CD8-positive, alpha-beta memory T cell (primary cell): ENCODE measurements at places on chromosomes 4 and X. TPM values are rescaled to one million over a fixed set of nuclear protein-coding genes. Genes with fewer than 3 reads are reported as not detected.

GRCh38 chrX:38859602-38860001, 58.3 kb downstream of the MID1IP1 start:
- no peak overlapping the region for H3K4me3 ChIP-seq
- H3K27ac ChIP-seq = no peak overlapping the region
- no peaks in the 10 kb centered on the region for H3K27me3 ChIP-seq
- no peaks in the 10 kb centered on the region for H3K36me3 ChIP-seq
- DNase-seq = no peak

DNA sequence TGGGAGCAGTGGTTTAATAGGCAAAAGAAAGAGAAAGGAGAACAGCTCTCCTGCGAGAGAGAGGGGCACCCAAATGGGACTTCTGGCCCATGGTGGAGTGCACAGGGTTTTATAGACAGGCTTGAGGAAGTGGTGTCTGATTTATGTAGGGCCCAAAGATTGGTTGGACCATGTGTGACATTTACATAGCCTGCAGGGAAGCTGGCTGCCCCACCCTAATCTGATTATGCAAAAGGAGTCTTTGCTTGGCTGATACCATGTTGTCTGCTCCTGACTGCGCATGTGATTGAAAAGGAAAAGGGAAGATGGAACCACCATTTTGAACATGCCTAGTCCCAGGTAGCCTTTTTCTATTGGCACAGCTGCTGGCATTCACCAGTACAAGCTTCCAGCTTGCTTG, 100.0 kb upstream of the DIPK2B start:
- no peaks in the 10 kb centered on the region for H3K36me3 ChIP-seq
- H3K27ac ChIP-seq = no peak overlapping the region
- no peaks in the 10 kb centered on the region for H3K27me3 ChIP-seq
- H3K4me1 ChIP-seq = no peaks in the 10 kb centered on the region
- H3K4me3 ChIP-seq = no peak overlapping the region

GRCh38 chr4:141455651-141456050, 180.7 kb upstream of the IL15 start:
- no peak for DNase-seq
- H3K27me3 ChIP-seq = no peaks in the 10 kb centered on the region
- H3K36me3 ChIP-seq = no peaks in the 10 kb centered on the region
- H3K27ac ChIP-seq = no peak overlapping the region
- H3K4me3 ChIP-seq = no peak overlapping the region

- peaks cover 32% of the 10 kb centered on the region for H3K36me3 ChIP-seq
- DNase-seq = no peak
- no peaks in the 10 kb centered on the region for H3K27me3 ChIP-seq
- no peaks in the 10 kb centered on the region for H3K4me1 ChIP-seq
- no peak overlapping the region for H3K27ac ChIP-seq
- no peak overlapping the region for H3K4me3 ChIP-seq
Observed at GRCh38 chr4:2886161-2886560, 42.5 kb downstream of the ADD1 start.

DNA sequence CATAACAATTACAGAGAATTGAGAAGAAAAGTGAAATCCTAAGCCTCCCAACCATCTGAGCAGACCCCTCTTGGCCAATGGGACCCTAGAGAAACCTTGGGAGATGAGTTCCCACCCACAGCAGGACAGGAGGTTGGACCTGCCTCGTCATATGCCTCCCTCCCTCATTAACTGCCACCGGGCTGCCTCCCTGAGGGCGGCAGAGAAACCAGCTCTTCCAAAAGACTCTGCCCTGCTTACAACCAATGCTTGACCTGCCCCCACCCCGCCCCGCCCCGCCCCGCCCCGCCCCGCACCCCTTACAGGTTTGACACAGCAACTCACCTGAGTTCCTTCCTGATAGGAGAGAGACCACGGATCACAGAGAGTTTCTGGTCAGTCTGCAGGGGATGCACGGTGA, 86.1 kb downstream of the ADRA2C start:
- DNase-seq = no peak

DNA sequence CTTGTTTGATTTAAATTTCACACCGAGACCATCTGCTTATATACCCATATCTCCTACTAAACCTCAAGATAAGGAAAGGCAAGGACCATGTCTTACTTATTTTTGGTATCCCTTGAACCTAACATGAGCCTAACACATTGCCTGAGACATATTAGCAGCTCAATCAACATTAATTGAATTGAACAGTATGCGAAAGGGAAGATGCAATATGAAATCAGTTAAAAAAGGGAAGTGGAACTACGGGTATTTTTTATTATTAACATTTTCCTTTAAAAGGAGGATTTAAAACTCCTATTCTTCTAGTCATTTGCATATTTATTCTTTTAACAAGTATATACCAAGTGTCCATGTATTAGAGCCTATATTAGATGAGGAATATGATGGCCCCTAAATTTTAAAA, 197.0 kb downstream of the CAMK2D start:
- no peak overlapping the region for H3K27ac ChIP-seq
- DNase-seq = no peak
- no peak overlapping the region for H3K4me3 ChIP-seq
- H3K4me1 ChIP-seq = peaks cover 36% of the 10 kb centered on the region

GRCh38 chr4:106195435-106195950, 120.5 kb downstream of the TBCK start:
- H3K27me3 ChIP-seq = no peaks in the 10 kb centered on the region
- no peak overlapping the region for H3K4me3 ChIP-seq
- no peak for DNase-seq
- H3K36me3 ChIP-seq = peaks cover 11% of the 10 kb centered on the region
- no peak overlapping the region for H3K27ac ChIP-seq

- no peak overlapping the region for H3K4me3 ChIP-seq
- H3K36me3 ChIP-seq = no peaks in the 10 kb centered on the region
- H3K27ac ChIP-seq = no peak overlapping the region
- no peaks in the 10 kb centered on the region for H3K4me1 ChIP-seq
- DNase-seq = no peak
- no peaks in the 10 kb centered on the region for H3K27me3 ChIP-seq
Observed at GRCh38 chr4:66991521-66991920, 553.8 kb downstream of the CENPC start.

- no peak overlapping the region for H3K4me3 ChIP-seq
- H3K4me1 ChIP-seq = peaks cover 18% of the 10 kb centered on the region
Observed at GRCh38 chr4:158827543-158827981, 58.7 kb downstream of the FNIP2 start.

- no peak overlapping the region for H3K27ac ChIP-seq
- no peak for DNase-seq
- no peak overlapping the region for H3K4me3 ChIP-seq
- H3K27me3 ChIP-seq = no peaks in the 10 kb centered on the region
- no peaks in the 10 kb centered on the region for H3K4me1 ChIP-seq
- H3K36me3 ChIP-seq = no peaks in the 10 kb centered on the region
Observed at GRCh38 chr4:46329118-46329976, 60.6 kb downstream of the GABRA2 start.

DNA sequence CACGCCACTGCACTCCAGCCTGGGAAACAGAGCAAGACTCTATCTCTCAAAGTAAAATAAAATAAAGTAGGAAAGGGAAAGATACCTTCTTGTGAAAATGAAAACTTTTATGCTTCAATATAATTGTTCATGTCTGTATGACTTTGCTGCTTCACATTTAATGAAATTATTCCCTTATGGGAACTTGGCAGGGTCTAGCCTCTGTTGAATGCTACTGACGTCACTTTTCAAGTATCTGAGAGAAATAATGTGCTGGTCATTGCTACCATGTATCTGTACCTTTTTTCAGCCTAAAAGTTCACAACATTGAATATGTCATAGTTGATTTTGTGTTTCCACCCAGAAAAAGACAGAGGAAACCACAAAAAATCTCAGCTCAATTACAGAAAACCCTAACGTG, 65.2 kb downstream of the PRDM5 start:
- DNase-seq = no peak
- no peak overlapping the region for H3K27ac ChIP-seq
- H3K4me3 ChIP-seq = no peak overlapping the region
- H3K36me3 ChIP-seq = no peaks in the 10 kb centered on the region
- no peaks in the 10 kb centered on the region for H3K4me1 ChIP-seq
- H3K27me3 ChIP-seq = no peaks in the 10 kb centered on the region

DNA sequence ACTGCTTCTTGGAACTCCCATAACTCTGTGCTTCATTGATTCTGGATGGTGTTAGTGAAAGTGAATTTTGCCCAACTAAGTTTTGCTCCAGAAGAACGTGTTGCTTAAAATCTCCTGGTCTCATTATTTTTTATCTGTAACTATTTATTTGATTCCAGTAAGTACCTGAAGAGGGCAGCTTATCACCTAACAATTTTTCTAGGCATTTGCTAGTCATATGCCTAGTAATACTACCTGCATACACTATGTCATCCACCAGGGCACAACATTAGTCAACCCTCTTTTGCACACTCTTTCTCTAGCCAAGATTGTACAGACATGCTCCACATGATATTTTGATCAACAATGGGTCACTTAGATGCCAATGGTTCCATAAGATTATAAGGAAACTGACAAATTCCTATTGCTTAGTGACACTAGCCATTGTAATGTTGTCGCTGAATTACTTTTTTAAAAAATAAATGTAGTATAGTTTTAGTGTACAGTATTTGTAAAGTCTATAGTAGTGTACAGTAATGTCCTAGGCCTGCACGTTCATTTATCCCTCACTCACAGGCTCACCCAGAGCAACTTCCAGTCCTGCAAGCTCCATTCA, 499.9 kb upstream of the AADAT start:
- no peak overlapping the region for H3K4me3 ChIP-seq
- no peak for DNase-seq
- no peak overlapping the region for H3K27ac ChIP-seq
- H3K27me3 ChIP-seq = no peaks in the 10 kb centered on the region

DNA sequence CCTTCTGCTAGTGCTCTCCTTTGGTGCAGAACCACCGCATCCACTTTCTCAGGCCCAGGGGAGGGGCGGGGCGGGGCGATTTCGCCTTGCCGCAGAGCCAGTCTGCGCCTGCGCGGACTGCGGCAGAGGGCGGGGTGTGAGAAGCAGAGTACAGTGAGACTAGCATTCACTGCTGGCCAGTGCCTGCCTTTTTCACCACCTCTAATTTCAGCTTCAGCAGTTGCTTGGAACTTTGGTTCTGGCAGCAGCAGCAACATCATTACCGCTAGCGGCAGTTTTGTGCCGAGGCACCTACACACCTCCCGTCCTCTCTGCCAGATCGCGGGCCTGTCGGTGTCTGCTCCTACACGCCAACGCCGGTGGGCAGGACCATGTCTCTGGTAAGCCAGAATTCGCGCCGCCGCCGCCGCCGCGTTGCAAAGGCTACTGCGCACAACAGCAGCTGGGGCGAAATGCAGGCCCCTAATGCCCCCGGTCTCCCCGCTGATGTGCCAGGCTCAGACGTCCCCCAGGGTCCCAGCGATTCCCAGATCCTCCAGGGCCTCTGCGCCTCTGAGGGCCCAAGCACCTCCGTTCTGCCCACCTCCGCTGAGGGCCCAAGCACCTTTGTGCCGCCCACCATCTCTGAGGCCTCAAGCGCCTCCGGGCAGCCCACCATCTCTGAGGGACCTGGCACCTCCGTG, at the start of gene MAGEE1:
Gene MAGEE1, plus strand, starts transcription at position 151 of the 683 bp plus-strand sequence. Its CDS starts 221 bp downstream, at position 372.
- H3K4me3 ChIP-seq = peak within 1 kb of the TSS; percentile 67
- no peaks in the 10 kb centered on the region for H3K36me3 ChIP-seq
- peak within 1 kb of the TSS; percentile 59 for H3K27ac ChIP-seq
- peak; percentile 76 for DNase-seq

GRCh38 chr4:78707268-78707667, 68.9 kb upstream of the BMP2K start:
- no peak for DNase-seq
- H3K4me1 ChIP-seq = no peaks in the 10 kb centered on the region
- no peaks in the 10 kb centered on the region for H3K27me3 ChIP-seq
- no peak overlapping the region for H3K27ac ChIP-seq

DNA sequence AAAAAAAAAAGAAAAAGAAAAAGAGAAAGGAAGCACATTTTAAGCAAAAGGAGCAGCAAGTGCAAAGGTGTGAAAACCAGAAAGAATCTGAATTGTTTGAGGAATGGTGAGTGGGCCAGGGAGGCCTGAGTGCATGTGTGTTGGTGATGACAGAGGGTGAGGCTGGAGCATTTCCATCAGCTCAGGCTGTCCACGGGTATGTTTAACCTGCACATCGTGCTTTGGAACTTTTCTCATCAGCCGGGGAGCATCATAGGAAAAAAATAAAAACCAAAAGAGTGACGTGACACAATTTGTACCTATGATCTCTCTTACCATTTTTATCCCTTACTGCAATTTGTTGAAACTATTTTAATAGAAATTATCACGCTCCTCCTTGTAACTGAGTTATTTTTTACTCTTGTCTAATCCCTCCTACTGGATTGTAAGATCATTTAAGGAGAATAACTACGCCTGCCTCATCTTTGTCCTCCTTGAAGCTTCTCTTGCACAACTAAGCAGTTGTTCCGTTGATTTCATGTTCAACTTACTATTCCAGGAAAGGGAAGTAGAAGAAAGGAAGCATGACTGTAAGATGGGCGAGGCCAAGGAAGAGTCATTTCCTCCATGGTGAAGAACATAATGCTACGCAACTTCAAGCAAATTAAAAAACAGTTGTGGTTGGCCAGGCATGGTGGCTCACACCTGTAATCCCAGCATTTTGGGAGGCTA, 7.0 kb downstream of the PALLD start:
- no peaks in the 10 kb centered on the region for H3K36me3 ChIP-seq
- no peaks in the 10 kb centered on the region for H3K4me1 ChIP-seq
- no peak overlapping the region for H3K4me3 ChIP-seq
- no peak for DNase-seq
- H3K27ac ChIP-seq = no peak overlapping the region

- no peak overlapping the region for H3K4me3 ChIP-seq
- no peaks in the 10 kb centered on the region for H3K4me1 ChIP-seq
- DNase-seq = no peak
- H3K36me3 ChIP-seq = no peaks in the 10 kb centered on the region
- H3K27ac ChIP-seq = no peak overlapping the region
Observed at GRCh38 chr4:154004016-154004415, 215.1 kb upstream of the SFRP2 start.

DNA sequence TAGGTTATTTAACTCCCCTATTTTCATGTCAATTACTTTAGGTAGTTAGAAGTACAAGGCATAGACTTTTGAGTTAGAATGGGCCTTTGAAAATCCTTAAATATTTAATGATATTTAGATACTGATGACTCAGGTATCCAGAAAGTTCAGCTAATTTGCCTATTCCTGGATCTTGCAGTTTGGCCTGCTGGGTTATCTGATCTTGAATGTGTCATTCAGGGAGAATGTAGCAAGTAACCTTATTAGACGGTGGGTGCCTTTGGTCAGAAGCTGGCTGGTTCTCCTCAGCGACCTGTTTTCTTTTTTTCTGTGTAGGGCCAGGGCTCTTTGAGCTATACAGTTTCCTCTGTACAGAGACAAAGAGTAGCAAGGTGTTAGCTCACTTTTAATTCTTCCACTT, 42.0 kb downstream of the MTM1 start:
- no peak for DNase-seq
- H3K36me3 ChIP-seq = no peaks in the 10 kb centered on the region
- no peak overlapping the region for H3K4me3 ChIP-seq
- no peaks in the 10 kb centered on the region for H3K27me3 ChIP-seq
- H3K27ac ChIP-seq = no peak overlapping the region

GRCh38 chr4:88609387-88609786, 17.1 kb downstream of the HERC3 start:
- no peak for DNase-seq
- peaks cover 21% of the 10 kb centered on the region for H3K36me3 ChIP-seq
- H3K27ac ChIP-seq = no peak overlapping the region
- H3K4me3 ChIP-seq = no peak overlapping the region

Gene VCX3A
- polyA plus RNA-seq = not detected

Gene GPM6B
- polyA plus RNA-seq = 0.30 TPM

Gene ENPP6
- not detected for polyA plus RNA-seq

Gene RGN
- polyA plus RNA-seq = not detected

Gene ZNF280C
- 2.2 TPM for polyA plus RNA-seq

Gene PPP2R2C
- polyA plus RNA-seq = not detected

Gene RAI2
- polyA plus RNA-seq = 0.32 TPM

Gene TMPRSS11F
- not detected for polyA plus RNA-seq

Gene IL15
- polyA plus RNA-seq = 3.8 TPM

Gene PORCN
- 17.8 TPM for polyA plus RNA-seq

Gene MYL5
- 5.2 TPM for polyA plus RNA-seq
